ENCODE measurements at places on chromosomes 7 and 10. TPM values are rescaled to one million over a fixed set of nuclear protein-coding genes. Genes with fewer than 3 reads are reported as not detected.

The ERVW-1 gene
- total RNA-seq = not detected

The PRLHR gene
- total RNA-seq = not detected

The ZNF365 gene
- total RNA-seq = not detected

The AZGP1 gene
- 411 TPM for total RNA-seq

The HDAC9 gene
- 21.7 TPM for total RNA-seq

The GIMAP1 gene
- total RNA-seq = 10.4 TPM

The IGFBP3 gene
- 1,271 TPM for total RNA-seq

The TLL2 gene
- total RNA-seq = not detected

The MUC3A gene
- under 0.01 TPM for total RNA-seq

The GIMAP7 gene
- 39.4 TPM for total RNA-seq

The ARMH3 gene
- total RNA-seq = 18.3 TPM

The EPO gene
- total RNA-seq = not detected

The PDE6C gene
- not detected for total RNA-seq

The CNPY1 gene
- not detected for total RNA-seq

The FGL2 gene
- 62.6 TPM for total RNA-seq

The KIF11 gene
- 2.2 TPM for total RNA-seq

The PRSS37 gene
- total RNA-seq = not detected

The CLCN1 gene
- not detected for total RNA-seq

The CLEC2L gene
- total RNA-seq = not detected

The SPDYE11 gene
- total RNA-seq = not detected

The THNSL1 gene
- 1.8 TPM for total RNA-seq

The MMS19 gene
- total RNA-seq = 87.8 TPM

The COX19 gene
- 15.5 TPM for total RNA-seq

The NOD1 gene
- 18.0 TPM for total RNA-seq

The FAM171A1 gene
- 9.7 TPM for total RNA-seq

The LRIT1 gene
- total RNA-seq = not detected

The MTURN gene
- total RNA-seq = 422 TPM

The BAIAP2L1 gene
- 2.6 TPM for total RNA-seq

The C10orf90 gene
- 1.2 TPM for total RNA-seq

The VWC2 gene
- 0.19 TPM for total RNA-seq

The IFIT1 gene
- total RNA-seq = 19.5 TPM

The SOSTDC1 gene
- total RNA-seq = not detected

The ITGB8 gene
- 7.5 TPM for total RNA-seq

The POT1 gene
- total RNA-seq = 26.7 TPM

The LHFPL3 gene
- total RNA-seq = not detected

The GPR37 gene
- 0.51 TPM for total RNA-seq

The GRM8 gene
- total RNA-seq = not detected

The BTBD16 gene
- not detected for total RNA-seq

The ELFN1 gene
- 3.6 TPM for total RNA-seq

The ASB10 gene
- not detected for total RNA-seq

The TFEC gene
- 9.2 TPM for total RNA-seq

The SAMD9 gene
- 15.0 TPM for total RNA-seq

The MARVELD1 gene
- 21.3 TPM for total RNA-seq

The LIPN gene
- total RNA-seq = not detected

The GNAI1 gene
- total RNA-seq = 328 TPM

The NME8 gene
- not detected for total RNA-seq

The CACNB2 gene
- 1.9 TPM for total RNA-seq

The SPDYE8 gene
- not detected for total RNA-seq

The CDH23 gene
- 16.1 TPM for total RNA-seq

The PDIA4 gene
- total RNA-seq = 61.7 TPM

The MMRN2 gene
- 47.3 TPM for total RNA-seq

The PPP1R17 gene
- not detected for total RNA-seq

The CDK1 gene
- total RNA-seq = 8.8 TPM

The RBAK gene
- 14.7 TPM for total RNA-seq

The BMS1 gene
- 13.8 TPM for total RNA-seq

The GSDME gene
- total RNA-seq = 16.8 TPM

The NPTX2 gene
- total RNA-seq = 1.0 TPM

The CELF2 gene
- 178 TPM for total RNA-seq

The TMEM229A gene
- not detected for total RNA-seq

Data from subcutaneous adipose tissue (tissue), 4 donors.